Motor neuron (in vitro differentiated cells): ENCODE measurements at places on chromosomes 4 and X.
A peak's percentile ranks its signal among the peaks of the same experiment; 100 is the strongest.

GRCh38 chrX:134957836-134958235 is 33.0 kb upstream of the SMIM10 start:
- ATAC-seq = no peak

- no peak for ATAC-seq
Measured at GRCh38 chr4:157035471-157035870, 40.5 kb upstream of the GLRB start.

DNA sequence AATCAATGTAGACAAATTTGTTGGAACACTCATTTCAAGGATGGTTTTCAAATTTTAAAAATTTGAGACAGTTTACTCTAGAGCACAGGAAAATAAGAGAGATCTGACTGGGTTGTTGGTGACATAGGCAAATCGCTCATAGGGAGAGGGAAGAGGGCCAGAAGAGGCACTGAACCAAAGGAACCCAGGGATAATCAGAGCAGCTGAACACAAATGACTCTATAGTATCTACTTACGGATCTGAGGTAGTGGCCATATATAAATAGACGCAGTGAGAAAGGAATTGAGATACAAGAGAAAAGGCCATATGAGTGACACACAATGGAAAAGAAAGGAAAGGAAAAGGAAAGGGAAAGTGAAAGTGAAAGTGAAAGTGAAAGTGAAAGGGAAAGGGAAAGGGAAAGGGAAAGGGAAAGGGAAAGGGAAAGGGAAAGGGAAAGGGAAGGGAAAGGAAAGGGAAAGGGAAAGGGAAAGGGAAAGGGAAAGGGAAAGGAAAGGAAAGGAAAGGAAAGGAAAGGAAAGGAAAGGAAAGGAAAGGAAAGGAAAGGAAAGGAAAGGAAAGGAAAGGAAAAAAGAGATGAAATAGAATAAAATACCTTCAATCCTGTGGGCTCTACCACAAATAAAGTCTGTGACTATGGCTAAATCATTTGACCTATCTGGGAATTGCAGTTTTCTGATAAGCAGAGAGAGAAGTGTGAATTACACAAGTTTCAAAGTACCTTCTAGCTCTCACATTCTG is 759.2 kb downstream of the DMD start:
- ATAC-seq = no peak

GRCh38 chr4:109174224-109174953 is 128.1 kb downstream of the COL25A1 start:
- no peak for ATAC-seq

DNA sequence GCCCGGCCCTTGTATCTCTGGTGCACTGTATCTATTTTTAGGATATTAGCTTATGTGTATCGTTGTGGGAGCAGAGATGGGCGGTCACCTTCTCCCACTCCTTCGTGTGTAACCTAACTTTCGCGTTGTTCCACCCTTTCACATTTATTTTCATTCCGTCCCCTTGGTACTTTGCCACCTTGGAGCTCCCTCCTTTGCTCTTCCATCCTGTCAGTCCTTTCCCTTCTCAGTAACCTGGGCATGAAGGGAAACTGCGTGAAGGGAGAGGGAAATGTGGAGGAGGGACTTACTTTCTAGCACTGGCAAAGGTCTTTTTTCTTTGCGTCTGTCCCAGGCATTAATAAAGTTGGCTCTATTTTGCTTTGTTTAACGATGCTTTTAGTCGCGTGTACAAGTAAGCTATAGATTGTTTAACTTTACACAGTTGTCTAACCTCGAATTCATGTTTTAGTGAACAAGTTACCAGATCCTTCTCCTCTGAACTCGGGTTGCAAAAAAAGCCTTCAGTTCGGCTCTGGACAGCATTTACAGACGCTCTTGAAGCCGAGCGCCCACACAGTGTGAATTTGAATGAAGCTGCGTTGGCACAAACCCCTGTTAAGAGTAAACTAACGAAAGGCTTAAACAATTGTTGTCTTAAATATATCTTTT is 3.9 kb downstream of the PCDH10 start:
- peak; percentile 1 for ATAC-seq

DNA sequence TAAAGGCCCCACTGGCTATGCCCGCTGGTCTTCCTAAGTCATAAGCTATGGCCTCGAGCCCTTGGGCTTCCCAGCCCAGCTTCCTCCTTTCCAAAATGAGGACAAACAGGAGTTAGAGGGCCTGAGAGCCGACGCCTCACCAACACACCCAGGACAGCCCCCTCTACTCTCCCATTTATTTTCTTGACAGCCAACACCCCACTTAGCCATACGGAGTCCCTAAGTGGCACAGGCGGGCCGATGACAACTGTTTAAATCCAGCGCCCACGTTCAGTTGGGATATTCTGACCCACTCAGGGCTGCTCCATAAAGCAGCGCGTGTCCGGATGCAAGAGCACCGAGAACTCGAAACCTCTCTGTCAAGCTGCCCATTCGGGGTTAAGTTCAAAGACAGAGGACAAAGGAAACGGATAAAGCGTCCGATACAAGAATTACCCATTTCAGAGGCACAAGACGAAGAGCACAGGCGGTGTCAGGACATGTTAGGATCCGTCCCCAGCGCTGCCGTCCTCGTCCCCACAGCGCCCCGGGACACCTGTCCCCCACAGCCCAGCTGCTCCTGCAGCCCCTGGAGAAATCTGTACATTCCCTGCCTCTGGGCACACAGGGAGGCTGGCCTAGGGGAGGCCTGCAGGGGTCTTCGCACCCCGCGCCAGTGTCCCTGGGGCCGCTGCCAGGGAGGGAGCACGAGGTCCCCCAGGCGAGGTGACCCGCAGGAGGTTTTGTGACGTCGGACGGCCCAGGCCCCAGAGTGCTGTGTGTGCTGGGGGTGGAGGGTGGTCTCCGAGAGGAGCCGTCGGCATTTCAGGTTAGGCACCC is 1.2 kb downstream of the PRKX start:
- peak; percentile 34 for ATAC-seq

- no peak for ATAC-seq
Measured at GRCh38 chr4:44186850-44187246, 261.8 kb downstream of the KCTD8 start.

DNA sequence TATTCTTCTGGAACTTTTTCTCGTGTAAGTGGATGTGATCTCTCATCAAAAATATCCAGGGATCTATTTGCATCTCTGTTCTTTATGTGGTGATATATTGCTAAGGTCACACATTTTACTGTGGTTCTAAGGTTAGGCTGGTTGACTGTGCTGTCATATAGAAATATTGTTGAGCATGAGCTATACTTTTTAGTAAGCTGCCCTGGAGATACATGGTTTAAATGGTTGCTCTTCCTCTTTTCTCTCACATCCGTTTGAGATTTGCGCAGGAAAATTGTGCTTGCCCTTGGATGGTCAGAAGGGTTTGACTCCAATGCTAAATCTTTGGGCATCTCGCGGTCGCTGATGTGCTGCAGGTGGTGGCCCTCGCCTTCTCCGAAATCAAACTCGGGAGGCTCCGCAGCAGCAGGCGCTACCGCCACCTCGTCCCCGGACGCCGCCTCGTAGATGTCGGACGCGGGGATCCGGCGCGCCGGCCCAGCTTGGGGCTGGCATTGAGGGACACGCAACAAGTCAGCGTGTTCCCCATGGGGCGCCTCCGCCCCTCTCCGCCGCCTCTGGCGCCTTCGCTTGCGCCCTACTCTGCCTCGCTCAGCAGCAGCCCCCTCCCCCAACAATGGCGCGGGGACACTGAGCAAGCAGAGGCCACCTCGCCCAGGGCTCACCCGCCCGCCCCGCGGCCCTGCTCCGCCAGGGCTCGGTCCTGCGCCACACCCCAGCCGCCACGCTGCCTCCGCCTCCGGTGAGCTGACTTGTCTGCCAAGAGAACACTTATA is 154.5 kb downstream of the MSN start:
- ATAC-seq = no peak

GRCh38 chr4:87058356-87059073 is 123.7 kb downstream of the AFF1 start:
- ATAC-seq = no peak

- ATAC-seq = peak; percentile 98
Measured at GRCh38 chr4:1309261-1310010, 19.7 kb downstream of the MAEA start.

- ATAC-seq = no peak
Measured at GRCh38 chr4:40003986-40004385, 26.3 kb upstream of the PDS5A start.

DNA sequence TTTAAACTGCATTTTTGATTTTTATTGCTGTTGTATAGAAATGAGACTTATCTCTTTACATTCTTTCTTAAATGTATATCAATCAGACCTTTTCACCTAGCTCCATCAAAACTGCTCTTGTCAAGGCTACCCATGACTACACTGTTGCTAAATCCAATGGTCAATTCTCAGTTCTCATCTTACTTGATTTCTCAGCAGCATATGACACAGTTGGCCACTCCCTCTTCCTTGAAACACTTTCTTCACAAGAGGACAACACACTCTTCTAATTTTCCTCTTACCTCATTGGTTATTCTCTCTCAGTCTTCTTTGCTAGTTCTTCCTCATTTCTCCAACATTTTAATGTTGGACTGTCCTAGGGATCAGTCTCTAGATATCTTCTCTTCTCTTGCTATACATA is 94.1 kb upstream of the CITED1 start:
- no peak for ATAC-seq

DNA sequence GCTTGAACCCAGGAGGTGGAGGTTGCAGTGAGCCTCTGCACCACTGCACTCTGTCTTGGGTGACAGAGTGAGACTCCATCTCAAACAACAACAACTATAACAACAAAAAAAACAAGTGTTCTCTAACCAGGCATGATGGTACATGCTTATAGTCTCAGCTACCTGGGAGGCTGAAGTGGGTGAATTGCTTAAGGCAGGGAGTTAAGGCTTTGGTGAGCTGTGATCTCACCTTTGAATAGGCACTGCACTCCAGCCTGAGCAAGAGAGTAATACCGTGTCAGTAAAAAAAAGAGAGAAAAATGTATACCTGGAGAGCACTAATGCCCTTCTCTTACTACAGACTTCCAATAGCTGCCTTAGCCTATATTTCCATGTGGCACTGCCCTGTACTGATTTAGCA is 18.9 kb upstream of the USP9X start:
- ATAC-seq = no peak

DNA sequence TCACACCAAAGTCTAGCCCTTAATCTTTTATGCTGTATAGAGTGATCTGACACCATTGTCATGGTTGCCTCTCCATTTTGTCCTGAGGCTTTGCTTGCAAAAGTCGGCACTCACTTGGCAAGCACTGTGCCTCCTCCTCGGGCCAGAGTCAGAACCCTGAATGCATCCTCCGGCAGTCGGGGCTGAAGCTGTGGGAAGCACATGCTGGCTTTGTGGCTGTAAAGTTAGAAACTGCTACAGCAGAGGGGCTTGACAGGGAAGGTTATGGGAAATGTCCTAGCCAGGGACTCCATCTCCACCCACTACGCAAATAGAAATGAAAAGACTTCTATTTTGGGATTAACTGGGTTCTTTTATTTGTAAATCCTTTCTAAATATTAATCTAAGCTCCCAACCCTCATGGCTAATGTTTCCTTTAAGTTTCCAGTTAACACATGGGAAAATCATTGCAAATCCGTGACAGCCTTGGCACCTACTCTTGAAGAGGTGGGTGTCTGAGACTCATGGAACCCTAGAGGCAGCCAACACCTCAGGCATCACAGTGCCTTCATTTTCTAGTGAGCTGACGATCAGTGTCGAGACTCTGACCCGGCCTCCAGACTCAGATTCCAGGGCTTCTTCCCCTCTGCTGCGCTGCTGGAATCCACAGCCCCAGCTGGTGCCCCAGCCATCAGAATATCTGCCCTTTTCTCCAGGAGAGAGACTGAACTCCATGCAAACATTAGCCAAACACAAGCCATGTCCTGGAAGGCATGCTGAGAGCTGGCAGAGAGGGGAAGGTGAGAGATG is 7.9 kb upstream of the CLDN24 start:
- no peak for ATAC-seq

DNA sequence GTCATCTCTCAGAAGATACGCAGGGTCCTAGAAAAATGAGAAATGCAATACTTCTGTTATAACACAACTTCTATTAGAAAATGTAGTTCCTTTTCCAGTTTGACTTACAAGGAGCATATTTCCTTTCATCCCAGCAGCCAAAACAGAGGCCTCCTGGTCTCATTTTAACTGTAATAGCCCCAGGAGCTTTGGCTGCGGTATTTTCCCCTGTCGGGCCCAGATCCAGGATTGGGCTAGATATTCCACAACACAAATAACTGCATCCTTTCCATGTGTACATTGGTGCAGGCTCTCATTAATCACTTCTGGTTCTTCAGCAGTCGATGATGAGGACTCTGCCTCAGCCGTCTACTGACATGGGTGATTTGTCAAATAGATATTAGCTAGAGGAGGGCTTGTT is 166.1 kb downstream of the TENM3 start:
- no peak for ATAC-seq

DNA sequence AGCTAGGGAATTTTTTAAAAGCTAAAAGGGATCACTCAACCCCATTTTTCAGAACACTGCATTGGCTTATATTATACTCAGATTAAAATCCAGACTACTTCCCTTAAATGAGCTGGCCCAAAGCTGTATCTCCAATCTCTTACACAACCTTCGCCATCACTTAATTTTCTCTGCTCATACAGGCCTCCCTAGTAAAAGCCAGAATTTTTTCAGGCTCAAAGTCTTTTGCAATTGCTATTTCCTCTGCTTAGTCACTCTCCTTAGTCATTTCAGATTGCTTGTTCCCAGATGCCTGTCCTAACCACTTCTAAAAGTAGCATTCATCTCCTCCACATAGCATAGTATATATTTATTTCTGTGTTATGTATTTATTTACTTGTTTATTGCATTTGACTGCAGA is 1587.9 kb upstream of the ADGRL3 start:
- ATAC-seq = no peak

DNA sequence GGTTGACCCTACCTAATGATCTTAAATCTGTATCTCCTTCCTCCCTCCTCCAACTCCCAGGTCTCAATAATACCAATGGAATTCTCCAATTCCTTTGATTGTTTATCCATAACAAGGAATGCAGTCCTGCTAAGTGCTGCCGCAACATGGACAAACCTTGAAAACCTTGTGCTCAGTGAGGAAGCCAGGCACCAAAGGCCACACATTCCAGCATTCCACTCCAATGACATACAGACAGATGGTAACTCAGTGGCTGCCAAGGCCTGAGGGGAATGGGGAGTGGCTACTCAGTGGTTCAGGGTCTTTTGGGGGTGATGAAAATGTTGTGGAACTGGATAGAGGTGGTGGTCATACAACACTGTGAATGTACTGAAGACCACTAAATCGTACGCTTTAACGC is 10.4 kb downstream of the HAUS7 start:
- ATAC-seq = no peak

GRCh38 chr4:146267826-146268225 is 53.5 kb downstream of the REELD1 start:
- no peak for ATAC-seq

DNA sequence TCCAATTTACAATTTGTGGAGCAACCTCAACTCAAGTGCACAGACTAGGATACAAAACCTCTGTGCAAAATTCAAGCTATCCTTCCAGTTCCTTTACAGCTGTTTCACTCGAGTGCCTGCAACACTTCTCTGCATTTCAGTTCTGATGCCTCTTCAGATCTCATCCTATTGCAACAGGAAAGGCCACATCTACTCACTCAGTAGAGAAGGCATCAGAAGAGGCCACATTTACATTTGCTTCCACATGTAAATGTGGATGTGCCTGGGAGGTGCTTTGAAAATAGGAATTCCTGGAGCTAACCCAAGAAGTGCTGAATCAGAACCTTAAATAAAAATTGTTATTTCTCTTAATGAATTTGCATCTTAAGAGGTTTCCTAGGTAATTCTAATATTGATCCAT is 45.8 kb upstream of the SERTM2 start:
- no peak for ATAC-seq
